NCI-H146 (cell line): ENCODE measurements at places on chromosomes 2 and 18.

GRCh38 chr2:233681521-233682099 lies at the start of gene UGT1A7:
Gene UGT1A7, plus strand, starts transcription at chr2:233681901. Its CDS starts 37 bp downstream, at chr2:233681938.
- no peak for DNase-seq

DNA sequence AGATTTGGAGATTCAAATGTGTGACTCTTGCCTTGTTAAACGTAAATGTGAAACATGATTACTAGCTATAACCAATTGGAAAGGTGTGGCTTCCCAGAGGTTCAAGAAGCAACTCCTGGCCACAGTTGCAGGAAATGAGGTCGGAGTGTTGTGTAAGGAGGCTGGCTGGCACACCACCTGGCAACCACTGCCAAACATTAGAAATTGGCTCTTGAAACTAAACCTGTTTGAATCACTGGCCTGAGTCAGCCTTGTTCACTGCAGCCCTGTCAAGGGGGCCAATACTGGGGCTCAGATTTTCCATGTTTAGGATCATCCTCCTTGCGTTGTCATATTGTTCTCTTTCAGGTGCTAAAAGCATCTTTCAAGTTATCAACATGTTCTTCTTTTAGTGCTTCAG lies 206.3 kb downstream of the ARL6IP6 start:
- no peak for DNase-seq

GRCh38 chr2:9690716-9691498 lies 60.1 kb upstream of the YWHAQ start:
- DNase-seq = no peak

DNA sequence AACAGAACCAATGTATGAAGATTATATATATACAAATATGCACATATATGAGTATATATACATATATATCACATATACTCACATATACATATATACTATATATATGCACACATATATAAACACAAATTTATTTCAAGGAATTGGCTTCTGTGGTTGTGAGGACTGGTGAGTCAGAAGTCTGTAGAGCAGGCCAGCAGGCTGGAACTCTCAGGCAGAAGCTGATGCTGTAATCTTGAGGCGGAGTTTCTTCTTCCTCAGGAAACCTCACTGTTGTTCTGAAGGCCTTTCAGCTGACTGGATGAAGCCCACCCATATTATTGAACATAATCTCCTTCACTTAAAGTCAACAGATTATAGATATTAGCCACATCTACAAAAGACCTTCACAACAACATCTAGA lies 143.9 kb upstream of the CREB1 start:
- DNase-seq = no peak

DNA sequence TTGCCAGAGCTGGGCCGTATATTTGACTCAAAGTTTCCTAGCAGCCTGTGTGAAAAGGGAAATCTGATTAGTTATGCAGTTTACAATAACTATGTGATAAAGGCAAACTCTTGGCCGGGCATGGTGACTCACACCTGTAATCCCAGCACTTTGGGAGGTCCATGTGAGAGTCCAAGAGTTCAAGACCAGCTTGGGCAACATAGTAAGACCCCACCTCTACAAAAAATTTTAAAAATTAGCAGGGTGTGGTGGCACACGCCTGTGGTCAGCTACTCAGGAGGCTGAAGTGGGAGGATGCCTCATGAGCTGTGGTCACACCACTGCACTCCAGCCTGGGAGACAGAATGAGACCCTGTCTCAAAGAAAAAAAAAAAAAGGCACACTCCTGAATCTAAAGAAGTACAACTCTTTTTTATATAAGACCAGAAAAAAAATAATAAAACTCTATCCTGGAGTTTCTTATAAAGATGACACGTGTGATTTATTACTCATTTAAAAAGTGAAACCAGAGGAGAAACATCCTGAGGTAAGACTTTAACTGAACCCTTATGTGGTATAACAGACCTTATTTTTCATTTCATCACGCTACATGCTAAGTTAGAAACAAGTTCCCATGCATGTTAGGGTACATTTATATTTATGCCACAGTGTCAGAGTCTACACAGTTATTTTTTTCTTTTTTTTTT lies 32.6 kb upstream of the KCMF1 start:
- DNase-seq = no peak

DNA sequence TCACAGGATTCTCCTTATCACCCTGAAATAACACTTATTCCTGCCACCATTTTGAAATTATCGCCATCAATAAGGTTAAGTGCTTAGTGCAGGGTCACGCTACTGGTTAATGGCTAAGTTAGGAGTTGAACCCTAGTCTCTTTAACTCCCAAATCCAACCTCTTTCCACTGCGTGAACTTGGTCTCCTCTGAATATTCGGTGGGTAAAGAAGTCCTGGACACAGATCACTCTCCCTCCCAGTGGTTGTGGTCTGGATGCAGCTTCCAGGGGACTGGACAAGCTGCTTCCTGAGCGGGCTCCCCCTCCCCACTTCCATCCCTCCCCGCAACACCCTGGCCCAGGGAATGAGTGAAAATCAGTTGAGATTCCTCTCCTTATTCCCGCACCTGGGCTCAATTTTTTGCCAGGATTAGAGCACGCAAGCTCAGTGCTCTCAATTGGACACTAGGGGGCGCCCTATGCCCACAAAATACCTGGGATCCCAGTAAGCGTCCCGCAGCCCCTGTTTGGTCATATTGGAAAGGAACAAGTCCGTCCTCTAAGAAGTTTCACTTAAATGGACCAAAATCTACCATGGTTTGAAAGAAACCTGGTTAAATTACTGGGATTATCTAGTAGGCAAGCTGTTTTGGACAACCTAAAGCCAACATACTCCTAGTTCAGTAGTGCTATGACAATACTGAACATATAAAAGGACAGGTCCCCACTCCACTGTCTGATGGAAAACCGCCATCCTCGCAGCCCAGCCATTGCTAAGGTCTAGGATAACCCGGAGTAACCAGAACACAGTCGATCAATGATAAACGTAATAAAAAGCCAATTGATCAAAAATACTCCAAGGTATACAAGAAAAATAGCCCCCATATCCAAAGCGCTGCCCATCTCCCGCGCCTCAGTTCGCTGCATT lies 40.4 kb downstream of the DHRS9 start:
- DNase-seq = peak; percentile 51

GRCh38 chr2:205780645-205781044 lies 98.3 kb downstream of the NRP2 start:
- DNase-seq = no peak

DNA sequence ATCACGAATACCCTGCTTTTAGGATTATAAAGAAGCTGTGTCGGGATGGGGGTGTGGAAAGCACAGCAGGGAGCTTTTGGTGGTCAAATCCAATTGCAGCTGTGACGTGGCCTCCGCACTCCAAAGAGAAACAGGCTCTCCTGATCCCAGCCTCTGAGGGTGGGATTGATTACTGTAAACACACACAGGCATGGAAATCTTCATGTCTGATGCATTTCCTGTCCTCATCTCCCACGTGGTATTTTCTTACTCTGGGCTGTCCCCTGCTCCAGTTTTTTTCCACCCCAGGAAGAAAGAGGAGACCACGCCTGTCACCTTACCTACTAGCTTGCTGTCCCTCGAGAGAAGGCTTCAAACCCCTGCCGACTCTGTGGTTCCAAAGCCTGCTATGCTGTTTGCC lies 22.7 kb downstream of the RNF152 start:
- DNase-seq = no peak

DNA sequence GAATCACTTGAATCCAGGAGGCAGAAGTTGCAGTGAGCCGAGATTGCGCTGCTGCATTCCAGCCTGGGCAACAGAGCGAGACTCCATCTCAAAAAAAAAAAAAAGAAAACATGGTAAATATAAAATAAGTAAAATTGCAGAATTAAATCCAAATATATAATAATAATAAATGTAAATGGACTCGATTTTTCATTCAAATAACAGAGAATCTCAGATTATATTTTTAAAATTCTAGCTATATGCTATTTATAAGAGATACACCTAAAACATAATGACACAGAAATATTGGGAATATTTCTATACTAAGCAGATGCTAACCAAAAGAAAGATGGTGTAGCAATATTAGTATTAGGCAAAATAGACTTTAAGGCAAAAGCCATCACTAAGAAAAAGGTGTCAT lies 15.1 kb upstream of the NEURL3 start:
- no peak for DNase-seq

DNA sequence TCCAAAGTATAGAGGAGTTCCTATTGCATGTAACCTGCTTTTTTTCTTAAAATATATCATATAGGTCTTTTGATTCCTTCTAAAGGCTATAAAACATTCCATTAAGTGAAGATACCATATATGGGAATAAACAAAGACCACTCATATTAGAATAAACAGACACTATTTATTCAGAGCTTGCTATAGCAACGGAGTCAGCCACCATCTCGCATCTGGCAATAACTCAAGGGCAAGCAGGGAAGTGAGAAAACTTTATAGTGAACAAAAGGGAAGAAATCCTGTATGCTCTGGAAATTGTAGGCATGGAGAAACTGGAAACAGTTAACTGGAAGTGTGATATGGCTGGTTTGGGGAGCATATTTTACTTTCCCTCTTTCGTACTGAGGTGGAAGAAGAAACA lies 301.9 kb downstream of the PTH2R start:
- DNase-seq = no peak

DNA sequence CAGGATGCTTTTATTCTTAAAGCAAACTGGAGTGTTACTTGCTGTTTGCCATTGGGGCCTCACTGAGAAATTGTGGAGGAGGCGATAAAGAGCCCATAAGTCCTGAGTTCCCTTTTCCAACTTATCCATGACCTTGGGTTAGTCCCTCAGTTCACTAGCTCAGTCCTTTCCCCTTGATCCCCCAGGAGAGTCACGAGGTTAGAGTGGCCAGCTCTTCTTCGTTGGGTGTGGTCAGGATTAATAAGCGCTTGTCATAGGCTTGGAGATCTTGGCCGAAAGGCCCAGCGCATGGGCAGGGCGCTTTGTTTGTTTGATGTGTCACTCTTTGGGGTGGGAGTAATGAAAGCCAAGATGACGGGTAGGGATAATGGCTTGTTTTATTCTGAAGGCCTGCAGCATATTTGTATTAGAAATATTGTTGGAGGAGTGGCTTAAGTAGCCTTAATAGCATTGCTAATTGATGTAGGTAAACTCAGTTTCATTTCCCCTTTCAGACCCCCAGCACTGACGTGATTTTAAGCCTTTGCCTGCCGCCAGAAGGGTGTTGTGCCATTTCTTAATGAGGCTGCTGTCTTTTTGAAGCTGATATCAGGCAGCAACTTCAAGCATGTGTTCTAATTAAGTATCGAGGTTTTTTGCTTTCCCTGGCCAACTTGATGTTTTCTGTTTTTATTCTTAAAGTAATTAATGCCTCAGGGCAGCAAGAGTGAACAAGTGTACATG lies 15.7 kb downstream of the GRHL1 start:
- no peak for DNase-seq

DNA sequence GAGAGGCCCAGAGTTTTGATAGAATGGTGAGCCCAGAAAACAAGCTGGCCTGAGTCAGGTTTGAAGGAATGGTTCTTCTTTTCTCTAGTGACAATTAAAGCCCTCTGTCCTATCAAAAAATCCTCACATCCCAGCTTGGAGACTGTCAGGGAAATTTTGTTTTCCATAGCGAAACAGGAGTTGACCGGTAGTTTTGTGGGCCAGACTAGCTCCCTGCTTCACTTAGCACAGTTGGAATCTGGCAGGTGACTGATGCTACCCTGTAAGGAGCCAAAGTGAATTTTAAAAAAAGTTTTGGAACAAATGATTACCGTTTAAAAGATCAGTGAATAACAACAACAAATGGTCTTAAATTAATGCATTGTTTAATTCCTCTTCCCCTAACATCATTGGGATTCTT lies 6.7 kb downstream of the NAB1 start:
- DNase-seq = no peak

DNA sequence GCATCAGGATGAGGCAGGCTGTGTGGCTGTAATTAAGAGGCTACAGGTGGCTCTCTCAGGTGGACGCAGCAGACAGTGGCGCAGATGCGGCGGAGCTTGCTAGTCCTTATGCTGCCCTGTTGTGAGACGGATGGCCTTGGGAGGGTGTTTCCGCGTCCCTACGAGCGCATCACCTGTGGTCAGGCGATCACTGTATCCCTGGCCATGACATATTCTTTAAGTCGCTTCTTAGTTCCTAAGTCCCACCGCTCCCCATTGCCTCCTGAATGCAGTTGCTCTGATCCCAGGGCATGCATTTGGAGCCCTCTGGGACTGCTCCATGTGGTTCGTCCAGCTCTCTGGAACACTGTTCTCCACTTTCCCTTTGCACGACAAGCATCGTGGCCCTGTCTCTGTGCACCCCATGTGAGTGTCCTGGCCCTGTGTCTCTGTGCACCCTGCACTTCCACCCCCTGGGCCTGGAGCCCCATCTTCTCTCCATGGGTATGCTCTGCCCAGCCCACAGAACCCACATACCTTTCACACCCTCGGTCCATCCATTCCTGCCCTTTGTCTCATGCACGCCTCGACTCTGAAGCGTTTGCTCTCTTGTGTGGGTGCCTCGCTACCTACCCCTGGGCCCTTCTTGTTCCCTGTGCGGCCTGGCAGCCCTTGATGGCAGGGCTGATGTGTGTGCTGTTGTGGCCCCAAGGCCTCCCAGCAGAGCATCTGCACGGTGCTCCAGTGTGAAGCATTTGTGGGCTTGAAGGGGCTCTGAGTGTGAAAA lies 74.4 kb downstream of the SH3RF3 start:
- DNase-seq = no peak

GRCh38 chr2:67841711-67842110 lies 221.1 kb downstream of the C1D start:
- DNase-seq = no peak

- no peak for DNase-seq
These were observed 13.7 kb downstream of the DOCK10 start for GRCh38 chr2:225028572-225028971.

DNA sequence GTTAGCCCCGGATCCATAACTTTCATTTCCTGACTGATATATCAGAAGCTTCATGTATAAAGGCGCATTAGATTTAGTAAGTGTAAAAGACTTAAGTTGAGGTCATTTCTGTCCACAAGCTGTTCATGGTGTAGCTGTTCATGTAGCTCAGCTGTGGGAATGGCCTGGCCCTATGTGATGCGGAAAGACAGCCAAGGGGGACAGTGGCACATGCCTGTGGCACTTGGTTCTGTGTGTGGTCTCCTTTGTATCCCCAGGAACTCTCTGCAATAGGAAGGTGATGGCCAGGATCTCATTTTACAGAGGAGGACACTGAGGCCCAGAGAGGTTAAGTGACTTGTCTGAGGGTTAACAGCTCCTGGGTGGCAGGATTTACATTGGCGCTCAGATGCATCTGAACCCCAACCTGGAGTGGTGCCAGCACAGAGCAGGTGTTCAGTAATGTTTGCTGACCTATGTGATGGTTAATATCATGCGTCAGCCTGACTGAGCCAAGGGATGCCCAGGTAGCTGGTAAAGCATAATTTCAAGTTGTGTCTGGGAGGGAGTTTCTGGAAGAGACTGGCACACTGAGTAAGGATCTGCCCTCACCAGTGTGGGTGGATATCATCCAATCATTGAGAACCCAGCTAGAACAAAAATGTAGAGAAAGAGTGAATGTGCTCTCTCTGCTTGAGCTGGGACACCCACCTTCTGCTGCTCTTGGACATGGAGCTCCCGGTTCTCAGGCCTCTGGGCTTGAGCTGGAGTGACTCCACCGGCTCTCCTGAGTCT lies 25.4 kb downstream of the HPCAL1 start:
- peak; percentile 39 for DNase-seq

GRCh38 chr2:127647242-127648190 lies 1.6 kb downstream of the GPR17 start:
- no peak for DNase-seq

GRCh38 chr2:71699428-71699827 lies 246.1 kb downstream of the DYSF start:
- DNase-seq = no peak
